ENCODE measurements at places on chromosomes 13 and 19. TPM values are rescaled to one million over a fixed set of nuclear protein-coding genes. Genes with fewer than 3 reads are reported as not detected.

- no peak for DNase-seq
Observed at GRCh38 chr19:39941615-39942365, 7.4 kb upstream of the FCGBP start.

DNA sequence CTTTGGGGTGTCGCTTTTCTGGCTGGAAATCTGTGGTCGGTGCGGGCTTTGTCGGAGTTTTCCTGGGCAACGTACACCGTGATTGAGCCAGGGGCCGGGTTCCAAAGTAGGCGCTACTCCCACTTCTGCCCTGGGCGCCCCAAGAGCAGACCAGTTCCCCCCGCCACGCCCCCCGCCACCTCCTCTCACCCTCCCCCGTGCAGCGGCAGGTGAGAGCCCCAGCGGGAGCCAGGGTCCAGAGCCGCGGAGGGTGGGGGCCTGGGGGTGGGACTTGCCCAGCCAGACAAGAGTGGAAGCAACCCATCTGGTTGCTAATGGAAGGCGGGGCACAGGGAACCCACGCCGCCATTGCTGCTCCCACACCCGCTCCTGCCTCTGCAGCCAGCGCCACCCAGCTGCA lies 2195.9 kb downstream of the PCDH9 start:
- DNase-seq: no peak

- no peak for DNase-seq
Observed at GRCh38 chr13:48126944-48127830, 32.3 kb upstream of the MED4 start.

GRCh38 chr19:35181387-35181786 lies 26.9 kb downstream of the FXYD5 start:
- no peak for DNase-seq

GRCh38 chr19:12866416-12867119 lies 14.7 kb downstream of the DNASE2 start:
- no peak for DNase-seq

DNA sequence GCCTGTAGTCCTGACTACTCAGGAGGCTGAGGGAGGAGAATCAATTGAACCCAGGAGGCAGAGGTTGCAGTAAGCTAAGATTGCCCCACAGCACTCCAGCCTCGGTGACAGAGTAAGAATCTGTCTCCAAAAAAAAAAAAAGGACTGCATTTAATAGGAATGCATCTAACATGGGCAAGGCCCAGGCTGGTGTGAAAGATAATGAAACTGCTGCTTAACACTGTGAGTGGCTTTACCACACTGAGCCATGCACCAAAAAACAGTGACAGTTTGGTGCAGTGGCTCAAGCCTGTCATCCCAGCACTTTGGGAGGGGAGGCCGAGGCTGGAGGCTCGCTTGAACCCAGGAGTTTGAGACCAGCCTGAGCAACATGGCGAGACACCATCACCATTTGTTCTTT lies 8.6 kb downstream of the GTF2F1 start:
- no peak for DNase-seq

The MAMSTR gene
- 0.29 TPM for total RNA-seq

The TEX26 gene
- total RNA-seq: not detected

The HSH2D gene
- not detected for total RNA-seq

The ZNF814 gene
- total RNA-seq: 3.9 TPM
